OCI-LY7 (cell line): ENCODE measurements at places on chromosomes 2 and 18. TPM values are rescaled to one million over a fixed set of nuclear protein-coding genes. Genes with fewer than 3 reads are reported as not detected.

LGALSL gene
- 3.8 and 4.5 TPM in 2 replicates for total RNA-seq

CCDC102B gene
- 0.46 TPM in 1 of 2 replicates, not detected in the other for total RNA-seq

OR6B2 gene
- total RNA-seq, result not detected in 2 replicates

IER3IP1 gene
- total RNA-seq, result 5.5 and 6.7 TPM in 2 replicates

GPR45 gene
- not detected in 2 replicates for total RNA-seq

GTF2A1L gene
- not detected in 2 replicates for total RNA-seq

KCNG3 gene
- total RNA-seq, result 0.08 and 0.17 TPM in 2 replicates

ANKRD44 gene
- 69.4 and 86.6 TPM in 2 replicates for total RNA-seq

ASPRV1 gene
- total RNA-seq, result 0.77 and 1.3 TPM in 2 replicates

TRMT61B gene
- total RNA-seq, result 17.8 and 20.3 TPM in 2 replicates

CFAP221 gene
- total RNA-seq, result not detected in 2 replicates

PLGLB1 gene
- total RNA-seq, result 3.6 and 3.9 TPM in 2 replicates

ARL5A gene
- 78.1 and 78.6 TPM in 2 replicates for total RNA-seq

AGAP1 gene
- not detected in 2 replicates for total RNA-seq

GGCX gene
- total RNA-seq, result 32.5 and 32.8 TPM in 2 replicates

MARCHF4 gene
- not detected in 2 replicates for total RNA-seq

GPBAR1 gene
- 0.40 and 0.44 TPM in 2 replicates for total RNA-seq

FBXO48 gene
- total RNA-seq, result 6.8 and 8.5 TPM in 2 replicates
